GM18507 (cell line): ENCODE measurements at places on chromosomes 3 and 15.

DNA sequence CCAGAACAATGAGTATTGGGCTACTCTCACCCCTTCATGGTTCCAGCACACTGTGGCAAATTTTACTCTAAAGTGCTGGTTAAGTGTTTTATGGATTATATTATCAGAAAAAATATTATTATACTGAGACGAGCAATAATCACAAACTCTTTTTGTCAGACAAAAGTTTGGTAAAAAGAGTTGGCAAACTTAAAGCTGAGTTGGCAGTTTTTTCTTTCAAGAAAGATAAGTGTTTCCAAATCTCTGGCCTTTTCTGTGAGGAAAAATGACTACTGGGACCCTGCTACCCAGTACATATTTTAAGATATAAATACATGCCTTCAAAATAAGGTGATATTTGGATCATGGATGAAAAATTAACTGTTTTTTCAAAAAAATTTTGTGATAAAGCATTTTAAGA, 471.5 kb upstream of the IL12A start:
- no peak for DNase-seq

GRCh38 chr3:102206511-102207031, 228.2 kb upstream of the ZPLD1 start:
- no peak for DNase-seq

GRCh38 chr3:191740712-191741111, 279.7 kb downstream of the PYDC2 start:
- DNase-seq: no peak

GRCh38 chr3:79604681-79605080, 163.1 kb downstream of the ROBO1 start:
- no peak for DNase-seq

- no peak for DNase-seq
These were observed 886.3 kb downstream of the ROBO1 start for GRCh38 chr3:78881501-78881900.

DNA sequence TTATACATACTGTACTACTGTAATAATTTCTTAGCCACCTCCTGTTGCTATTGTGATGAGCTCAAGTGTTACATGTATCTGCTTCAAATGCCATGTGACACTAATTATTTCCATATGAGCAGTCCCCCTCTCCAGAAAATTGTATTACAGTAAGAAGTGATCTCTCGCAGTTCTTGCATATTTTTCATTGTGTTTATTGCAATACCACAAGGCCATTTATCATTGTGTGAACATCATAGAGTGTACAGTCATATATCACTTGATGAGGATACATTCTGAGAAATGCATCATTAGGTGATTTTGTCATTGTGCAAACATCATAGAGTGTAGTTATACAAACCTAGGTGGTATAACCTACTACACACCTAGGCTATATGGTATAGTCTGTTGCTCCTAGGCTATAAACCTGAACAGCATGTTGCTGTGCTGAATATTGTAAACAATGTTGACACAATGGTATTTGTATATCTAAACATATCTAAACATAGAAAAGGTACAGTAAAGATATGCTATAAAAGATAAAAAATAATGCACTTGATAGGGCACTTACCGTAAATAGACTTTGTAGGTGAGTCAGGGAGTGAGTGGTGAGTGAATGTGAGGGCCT, 189.6 kb upstream of the MLF1 start:
- no peak for DNase-seq

DNA sequence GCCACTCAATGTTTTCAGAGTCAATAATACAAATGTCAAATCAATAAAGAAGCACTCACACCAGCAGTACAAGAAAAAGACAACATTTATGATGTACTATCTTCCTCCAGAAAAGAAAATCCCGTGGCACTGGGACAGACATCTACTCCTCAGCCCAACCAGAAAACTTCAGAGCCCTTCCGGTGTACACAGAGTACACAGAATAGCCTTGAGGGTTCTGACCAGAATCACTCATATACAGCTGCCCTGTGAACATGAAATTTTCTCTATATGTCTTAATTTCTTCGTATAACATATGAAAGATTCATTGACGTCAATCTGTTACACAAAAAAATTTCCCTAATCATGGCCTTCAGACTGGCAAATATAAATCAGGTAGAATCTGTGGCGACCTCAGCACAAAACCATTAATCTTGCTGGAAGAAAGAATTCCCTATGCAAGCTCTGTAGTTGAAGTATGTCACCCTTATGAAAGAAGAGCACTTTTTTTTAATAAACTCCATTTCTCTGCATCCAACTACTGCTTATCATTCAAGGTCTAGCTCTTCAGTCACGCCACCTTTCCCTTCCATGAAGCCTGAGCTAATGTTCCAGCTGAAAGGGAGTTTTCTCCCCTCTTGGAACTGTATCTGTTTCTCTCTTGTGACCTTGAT, 53.8 kb upstream of the PLAAT1 start:
- DNase-seq: no peak

GRCh38 chr15:73926219-73927002, at the start of gene LOXL1:
LOXL1 (plus strand) TSS chr15:73926462; CDS start chr15:73926784, 322 bp downstream.
- DNase-seq: no peak

DNA sequence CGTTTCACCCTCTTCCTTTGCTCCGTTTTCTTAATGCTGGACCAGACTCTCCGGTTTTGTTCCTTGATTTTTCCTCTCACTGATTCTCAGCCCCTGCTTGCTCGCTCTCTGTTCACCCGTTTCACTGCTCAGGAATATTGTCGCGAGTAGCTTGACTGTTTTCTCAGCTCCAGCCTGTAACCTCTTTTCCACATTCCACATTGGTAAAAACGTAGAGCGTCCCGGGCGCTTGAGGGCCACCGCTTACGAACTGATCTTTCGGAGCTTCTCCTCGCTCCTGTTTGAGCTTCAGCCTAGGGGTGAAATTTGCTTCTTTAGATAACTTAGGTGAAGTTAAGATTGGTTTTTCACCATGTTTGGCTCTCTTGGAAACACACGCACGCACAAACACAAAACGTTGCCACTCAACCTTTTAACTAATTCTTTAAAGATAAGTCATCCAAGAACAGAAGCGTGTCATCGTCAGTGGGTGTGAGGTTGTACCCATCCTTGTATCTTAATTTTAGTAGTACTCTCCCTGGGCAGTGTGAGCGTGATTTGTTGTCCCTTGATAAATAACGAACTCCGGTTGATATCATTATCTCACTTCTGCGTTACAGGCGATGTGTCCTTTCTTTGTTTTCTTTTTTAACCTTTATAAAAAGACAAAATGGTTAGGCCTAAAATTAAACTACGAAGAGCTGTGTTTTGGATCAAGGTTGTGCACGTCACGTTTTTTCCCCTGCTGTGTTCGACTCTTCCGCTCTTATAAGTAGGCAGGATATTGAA, 1.0 kb downstream of the PAK2 start:
- no peak for DNase-seq

GRCh38 chr3:45995236-45996192, at the start of gene FYCO1:
FYCO1 (minus strand) TSS chr3:45995824; CDS start chr3:45984910, 10,914 bp downstream.
- DNase-seq: peak; percentile 85

GRCh38 chr15:56286213-56286612, 42.5 kb upstream of the RFX7 start:
- no peak for DNase-seq
